NAMALWA (cell line): ENCODE measurements at places on chromosomes 13 and 19.

DNA sequence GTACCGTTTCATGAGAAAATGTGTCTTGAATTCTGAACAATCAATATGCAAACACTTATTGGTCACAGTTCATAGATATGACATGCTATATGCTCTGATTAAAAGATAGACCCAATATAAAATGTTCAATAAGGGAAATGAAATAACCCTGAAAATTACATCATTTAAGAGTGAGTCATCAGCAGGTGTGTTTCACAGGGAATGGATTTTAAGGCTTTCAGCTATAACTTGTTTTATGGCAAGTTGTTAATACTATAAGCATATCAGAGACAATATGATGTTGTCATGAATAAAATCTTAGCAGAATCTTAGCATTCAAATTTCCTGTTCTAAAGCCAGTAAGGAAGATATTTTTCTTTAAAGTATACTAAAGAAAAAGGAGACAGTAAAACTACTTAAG is 483.4 kb upstream of the PCDH9 start:
- peak; percentile 11 for DNase-seq

DNA sequence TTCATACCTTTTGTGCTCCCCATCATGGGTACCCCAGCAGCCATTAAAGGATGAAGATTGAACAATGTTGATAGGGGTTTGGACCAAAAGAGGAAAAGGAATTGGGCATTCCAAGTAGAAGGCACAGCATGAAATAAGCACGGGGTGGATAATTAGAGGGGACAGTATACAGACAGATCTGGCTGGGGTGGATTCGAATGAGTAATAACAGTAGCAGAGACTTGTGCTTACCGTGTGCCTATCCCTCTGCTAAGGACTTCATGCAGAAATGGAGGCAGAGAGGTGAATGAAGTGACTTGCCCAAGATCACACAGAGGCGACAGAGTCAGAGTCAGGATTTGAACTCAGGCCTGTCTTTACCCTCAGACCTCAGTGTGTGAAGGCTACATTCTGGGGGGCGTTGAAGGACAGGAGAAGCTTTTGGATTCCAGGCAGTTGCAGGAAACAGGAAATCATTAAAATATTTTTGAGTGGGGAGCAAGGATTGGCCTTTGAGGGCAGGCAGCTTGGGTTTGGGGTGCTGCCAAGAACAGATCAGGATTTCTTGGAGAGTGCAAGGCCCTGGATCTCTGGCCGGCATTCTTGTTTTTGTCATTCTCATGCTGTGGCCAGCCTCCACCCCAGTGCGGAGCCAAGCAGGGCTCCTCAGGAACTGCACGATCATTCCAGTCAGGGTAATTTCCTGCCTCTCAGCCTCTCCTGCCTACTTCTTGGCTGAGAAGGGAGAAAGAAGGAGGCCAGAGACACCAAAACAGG is 18.7 kb downstream of the PAF1 start:
- DNase-seq: no peak

GRCh38 chr13:78593652-78594455 is 9.5 kb downstream of the POU4F1 start:
- no peak for DNase-seq

GRCh38 chr13:23790577-23791170 is 98.5 kb downstream of the MIPEP start:
- DNase-seq: no peak

- no peak for DNase-seq
These were observed 22.8 kb downstream of the ATP11A start for GRCh38 chr13:112712451-112713207.

GRCh38 chr13:27004326-27004725 is 167.3 kb downstream of the USP12 start:
- DNase-seq: no peak

DNA sequence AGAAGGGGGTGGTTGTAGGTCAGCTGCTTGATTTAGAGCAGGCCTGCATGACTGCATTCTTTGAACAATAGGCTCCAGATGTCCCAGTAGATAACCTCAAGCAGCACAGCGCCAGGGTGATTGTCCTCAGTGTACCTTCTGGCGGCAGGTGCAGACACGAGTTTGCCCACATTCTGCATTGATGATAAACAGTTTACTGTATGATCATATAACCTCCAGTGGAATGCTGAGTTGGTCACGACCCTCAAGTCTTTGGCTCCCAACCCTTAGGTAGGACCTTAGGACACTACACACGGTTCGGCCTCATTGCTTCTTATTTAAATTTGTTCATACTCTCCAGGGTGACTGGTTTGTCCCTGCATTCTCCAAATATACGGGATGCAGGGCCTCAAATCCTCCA is 12.2 kb downstream of the ZNF439 start:
- no peak for DNase-seq

GRCh38 chr19:46922465-46922864 is 61.7 kb downstream of the ARHGAP35 start:
- DNase-seq: no peak

DNA sequence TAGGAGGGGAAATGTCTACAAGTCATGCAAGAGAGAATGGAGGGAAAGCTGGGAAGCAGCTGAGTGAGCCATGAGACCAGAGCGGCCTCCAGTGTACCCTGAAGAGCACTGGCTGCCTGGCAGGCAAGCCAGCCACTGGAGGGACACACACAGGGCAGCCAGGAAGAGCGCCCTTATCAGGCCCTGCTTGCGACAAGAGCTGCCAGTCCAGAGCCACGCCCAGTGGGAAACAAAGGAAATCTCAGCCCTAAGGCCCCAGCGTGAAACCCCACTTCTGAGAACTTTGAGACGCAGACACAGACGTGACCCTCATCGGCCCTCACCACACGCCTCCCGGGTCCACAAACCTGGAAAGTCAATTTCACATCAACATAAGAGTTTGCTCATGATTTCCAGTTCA is 105.0 kb downstream of the STK24 start:
- DNase-seq: no peak

DNA sequence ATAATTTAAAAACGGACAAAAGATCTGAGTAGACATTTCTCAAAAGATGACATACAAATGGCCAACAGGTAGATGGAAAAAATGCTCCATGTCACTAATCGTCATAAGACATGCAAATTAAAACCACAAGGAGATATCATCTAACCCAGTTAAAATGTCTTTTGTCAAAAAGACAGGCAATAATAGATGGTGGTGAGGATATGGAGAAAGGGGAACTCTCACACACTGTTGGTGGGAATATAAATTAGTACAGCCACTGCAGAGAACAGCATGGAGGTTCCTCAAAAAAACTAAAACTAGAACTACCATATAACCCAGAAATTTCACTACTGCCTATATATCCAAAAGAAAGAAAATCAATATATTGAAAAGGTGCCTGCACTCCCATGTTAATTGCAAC is 37.9 kb downstream of the OR10H4 start:
- DNase-seq: no peak

GRCh38 chr19:49570138-49570856 is 10.1 kb downstream of the NOSIP start:
- DNase-seq: peak; percentile 94

GRCh38 chr13:67803118-67803517 is 573.0 kb upstream of the PCDH9 start:
- DNase-seq: no peak

- no peak for DNase-seq
These were observed 8.7 kb upstream of the INSL3 start for GRCh38 chr19:17829855-17830566.

- DNase-seq: no peak
These were observed 115.6 kb downstream of the SLC7A1 start for GRCh38 chr13:29479716-29480492.

DNA sequence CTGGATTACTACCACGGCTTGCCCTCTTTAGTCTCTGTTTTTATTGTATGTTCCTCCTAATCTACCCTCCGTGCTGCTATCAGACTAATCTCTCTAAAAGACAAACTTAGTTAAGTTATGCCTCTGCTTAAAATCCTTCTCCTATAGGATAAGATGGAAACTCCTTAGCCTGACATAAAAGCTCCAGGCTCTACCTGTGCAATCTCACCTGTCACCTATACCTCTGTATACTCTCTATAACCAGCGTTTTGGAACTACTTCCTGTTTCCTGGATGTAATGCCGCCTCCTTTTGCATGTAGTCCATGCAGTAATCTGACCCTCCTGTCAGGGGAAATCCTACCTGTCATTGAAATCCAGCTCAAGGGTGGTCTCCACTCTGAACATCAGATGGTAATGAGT is 41.2 kb downstream of the OLFM4 start:
- no peak for DNase-seq

DNA sequence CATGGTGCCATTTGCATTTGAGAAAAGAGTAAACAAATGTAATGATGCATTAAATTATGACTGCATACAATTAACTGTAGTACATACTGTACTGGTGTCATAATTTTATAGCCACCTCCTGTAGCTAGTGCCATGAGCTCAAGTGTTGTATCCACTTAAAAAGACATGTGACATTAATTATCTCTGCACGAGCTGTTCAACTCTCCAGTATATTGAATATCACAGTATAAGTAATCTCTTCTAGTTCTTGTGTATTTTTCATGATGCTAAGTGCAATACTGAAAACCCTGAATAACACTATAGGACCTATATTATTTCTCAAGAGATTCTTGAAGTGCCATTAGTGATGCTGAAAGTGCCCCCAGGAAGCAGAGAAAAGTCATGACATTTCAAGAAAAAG is 387.3 kb downstream of the PCDH17 start:
- no peak for DNase-seq

- DNase-seq: no peak
These were observed 6.2 kb downstream of the NRTN start for GRCh38 chr19:5811117-5811516.

DNA sequence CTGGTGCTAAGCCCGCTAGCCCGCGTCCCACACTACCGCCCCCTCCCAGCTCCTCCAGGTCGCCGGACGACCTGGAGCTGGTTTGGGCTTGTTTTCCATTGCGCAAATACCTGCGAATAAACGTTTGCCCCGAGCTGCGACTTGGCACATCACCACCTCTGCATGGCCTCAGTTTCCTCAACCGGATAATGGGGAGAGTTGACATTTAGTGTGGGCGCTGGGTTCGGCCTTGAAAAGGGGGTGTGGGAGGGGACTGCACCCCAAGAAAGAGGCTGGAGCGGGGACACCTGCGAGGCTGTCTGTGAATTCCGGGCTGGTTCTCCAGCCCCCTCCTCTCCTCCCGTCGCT is 11.0 kb upstream of the JUND start:
- no peak for DNase-seq

DNA sequence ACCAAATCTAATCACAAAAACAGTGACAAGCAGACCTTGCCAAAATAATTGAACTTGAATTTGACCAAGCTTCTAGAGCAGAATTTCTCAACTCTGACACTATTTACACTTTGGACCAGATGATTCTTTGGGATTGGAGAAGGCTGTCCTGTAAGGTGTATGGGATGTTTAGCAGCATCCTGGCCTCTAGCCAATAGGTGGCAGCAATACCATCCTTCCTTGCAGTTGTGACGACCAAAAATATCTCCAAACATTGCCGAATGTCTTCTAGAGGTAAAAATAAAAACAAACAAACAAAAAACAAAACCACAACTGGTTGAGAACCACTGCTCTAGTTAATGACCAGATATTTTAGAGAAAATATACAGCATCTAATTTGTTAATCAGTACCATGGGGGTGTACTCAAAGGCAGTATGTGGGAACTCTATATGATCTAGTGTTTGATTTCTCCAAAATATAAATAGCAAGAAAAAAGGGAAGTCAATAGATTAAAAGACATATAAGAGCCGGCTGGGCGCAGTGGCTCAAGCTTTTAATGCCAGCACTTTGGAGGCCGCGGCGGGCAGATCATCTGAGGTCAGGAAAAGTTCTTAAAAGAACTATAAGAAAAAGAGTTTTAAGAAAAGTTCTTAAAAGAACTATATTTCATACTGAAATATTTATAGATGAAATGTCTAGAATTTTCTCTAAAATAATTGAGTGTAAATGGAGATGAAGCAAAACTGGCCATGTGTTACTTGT is 60.9 kb upstream of the ZNF527 start:
- DNase-seq: peak; percentile 54

DNA sequence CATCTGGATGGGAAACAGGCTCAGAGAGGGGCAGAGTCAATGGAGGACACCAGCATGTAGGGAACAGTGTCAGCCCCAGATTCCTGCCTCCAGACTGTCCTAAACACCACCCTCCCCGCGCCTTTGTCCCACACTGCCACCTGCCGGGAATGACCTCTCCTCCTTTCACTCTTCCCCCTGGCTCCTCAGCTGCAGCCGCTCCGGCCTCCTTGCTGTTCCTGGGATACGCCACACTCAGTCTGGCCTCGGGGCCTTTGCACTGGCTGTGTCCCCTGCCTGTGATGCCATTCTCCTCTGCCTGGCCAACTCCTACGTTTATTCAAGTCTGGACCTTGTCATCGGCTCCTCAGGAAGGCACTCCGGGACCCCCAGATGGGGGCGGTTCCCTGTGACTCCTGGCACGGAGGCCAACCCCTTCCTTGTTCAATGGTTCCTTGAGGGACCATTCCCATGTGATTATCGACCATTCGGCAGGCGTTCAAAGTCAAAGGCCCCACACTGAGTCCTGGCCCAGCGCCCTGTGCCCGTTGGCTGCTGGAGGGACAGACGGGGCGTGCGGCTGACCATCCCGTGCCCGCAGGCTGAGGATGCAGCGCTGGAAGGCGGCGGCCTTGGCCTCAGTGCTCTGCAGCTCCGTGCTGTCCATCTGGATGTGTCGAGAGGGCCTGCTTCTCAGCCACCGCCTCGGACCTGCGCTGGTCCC is 15.8 kb downstream of the FUT6 start:
- DNase-seq: no peak

DNA sequence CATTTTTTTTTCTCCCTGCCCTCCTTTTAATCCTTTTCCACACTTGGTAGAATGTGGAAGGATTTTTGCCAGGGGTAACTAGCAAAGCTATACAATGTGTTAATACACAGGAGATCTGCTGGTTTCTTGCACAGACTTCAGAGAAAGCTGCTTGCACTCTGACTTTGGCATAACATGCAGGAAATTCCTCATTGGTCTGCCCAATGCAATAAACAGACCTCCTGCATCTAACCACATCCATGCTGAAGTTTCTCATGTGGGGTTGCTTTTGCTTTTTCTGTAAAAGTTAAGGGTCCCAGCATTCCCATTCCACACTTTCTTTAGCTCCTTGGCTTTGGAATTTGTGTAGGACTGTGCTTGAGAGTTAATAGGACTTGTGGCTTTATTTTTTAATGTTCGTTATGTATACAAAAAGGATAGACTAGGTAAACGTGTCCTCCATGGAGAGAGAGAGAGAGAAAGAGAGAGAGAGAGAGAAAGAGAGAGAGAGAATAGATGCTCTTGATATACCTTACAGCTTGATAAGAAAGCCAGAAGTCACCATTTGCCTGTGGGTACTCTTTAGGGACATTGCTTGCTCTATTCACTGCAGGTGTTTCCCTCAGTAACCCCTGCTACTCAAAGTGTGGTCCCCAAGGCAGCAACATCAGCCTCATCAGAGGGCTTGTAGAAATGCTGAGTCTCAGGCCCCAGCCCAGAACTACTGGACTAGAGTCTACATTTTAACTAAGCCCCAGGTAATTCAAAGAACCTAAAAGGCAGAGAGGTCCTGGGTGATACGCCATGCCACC is 170.5 kb downstream of the SHISA2 start:
- no peak for DNase-seq

GRCh38 chr13:23811366-23812062 is 77.7 kb downstream of the MIPEP start:
- DNase-seq: no peak
